ENCODE measurements at places on chromosomes 3 and 15.

DNA sequence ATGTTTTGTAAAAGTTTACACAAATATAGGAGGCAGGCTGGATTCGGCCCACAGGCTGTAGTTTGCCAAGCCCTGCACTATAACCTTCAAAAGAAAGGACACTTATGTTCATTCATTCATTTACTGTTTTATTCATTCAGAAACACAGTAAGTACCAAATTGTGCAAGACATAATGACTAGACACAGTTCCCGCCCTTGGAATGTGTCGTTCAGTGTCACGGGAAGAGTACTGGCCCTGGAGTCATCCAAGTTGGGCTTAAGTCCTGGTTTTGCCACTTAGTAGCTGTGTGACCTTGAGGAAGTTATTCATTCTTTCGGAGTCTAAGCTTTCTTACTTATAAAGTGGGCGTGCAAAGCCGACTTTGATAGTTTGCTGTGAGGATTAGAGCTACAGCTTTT lies 22.0 kb downstream of the COLQ start:
- no peak for DNase-seq

- DNase-seq: no peak
Observed at GRCh38 chr15:70936326-70936725, 43.7 kb downstream of the LRRC49 start.

- no peak for DNase-seq
Observed at GRCh38 chr3:54856271-54856670, 71.6 kb downstream of the LRTM1 start.

DNA sequence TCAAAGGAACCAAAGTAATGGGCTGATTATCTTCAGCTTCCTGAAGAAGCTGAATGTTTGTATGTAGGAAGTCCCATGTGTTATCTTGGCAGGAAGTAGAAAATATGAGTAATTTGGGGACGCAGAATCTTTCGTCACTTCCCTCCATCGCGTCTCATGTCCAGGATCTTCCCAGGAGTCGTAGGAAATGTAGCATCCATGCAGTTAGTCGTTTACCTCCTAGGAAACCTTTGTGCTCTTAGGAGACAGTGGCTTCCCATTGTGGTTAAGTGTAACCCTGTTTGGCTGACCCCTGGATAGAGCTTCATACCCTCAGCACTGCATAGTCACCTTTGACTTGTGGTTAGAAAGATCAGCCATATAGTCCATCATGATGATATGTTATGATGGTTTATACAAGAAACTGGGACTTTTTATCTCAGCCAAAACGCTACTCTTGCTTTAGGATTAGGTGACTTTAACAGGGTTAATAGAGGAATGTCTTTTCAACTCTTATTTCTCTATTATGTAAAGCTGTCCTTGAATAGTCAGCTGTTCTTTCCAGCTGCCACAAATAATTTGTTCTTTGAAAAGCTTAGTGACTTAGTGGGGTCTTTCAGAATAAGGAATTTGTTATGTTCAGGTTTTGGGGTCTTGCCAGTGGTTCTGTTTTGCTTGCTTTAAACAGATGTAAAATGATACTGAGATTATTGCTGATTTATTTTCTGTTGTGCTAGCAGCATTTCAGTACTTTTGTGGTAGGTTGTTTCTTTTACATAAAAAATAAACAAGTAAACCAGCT lies 92.2 kb downstream of the KLHL25 start:
- no peak for DNase-seq

DNA sequence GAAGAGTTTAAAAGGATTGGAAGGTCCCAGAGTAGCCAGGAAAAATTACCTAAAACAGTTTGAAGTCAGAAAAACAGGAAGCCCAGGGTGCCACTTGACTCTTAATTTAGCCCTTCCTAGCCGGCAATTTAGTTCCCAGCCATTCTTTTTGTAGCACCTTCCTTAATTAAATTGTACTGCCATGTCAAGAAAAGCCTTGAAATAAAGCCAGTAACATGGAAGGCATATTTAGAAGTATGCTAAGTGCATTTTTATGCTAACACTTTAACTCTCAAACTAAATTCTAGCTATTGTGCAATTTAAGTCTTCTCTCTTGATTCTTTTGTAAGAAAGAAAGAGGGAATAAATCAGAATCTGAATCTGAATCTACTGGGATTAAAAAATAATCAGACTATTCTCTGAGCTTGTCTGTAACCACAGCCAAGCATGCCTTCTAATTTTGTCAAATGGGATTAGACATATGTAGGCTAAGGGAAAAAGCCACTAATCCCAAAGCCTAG lies 43.2 kb downstream of the MAP3K13 start:
- no peak for DNase-seq

GRCh38 chr3:32952369-32953077 lies 1.1 kb downstream of the CCR4 start:
- DNase-seq: no peak

- DNase-seq: no peak
Observed at GRCh38 chr15:101407439-101407838, 82.1 kb downstream of the PCSK6 start.

DNA sequence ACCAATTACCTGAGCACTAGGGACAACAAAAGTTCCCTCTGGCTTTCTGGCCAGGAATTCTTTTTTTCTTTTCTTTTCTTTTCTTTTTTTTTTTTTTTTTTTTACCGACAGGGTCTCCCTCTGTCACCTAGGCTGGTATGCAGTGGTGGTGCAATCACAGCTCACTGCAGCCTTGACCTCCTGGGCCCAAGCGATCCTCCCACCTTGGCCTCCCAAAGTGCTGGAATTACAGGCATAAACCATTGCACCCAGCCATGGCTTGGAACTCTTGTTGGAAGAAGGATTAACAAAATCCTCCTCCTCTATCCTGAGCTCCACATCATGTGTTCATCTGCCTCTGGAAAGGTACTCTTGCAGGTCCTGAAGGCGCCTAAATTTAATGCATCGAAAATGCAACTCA lies 2.9 kb upstream of the LTF start:
- no peak for DNase-seq

DNA sequence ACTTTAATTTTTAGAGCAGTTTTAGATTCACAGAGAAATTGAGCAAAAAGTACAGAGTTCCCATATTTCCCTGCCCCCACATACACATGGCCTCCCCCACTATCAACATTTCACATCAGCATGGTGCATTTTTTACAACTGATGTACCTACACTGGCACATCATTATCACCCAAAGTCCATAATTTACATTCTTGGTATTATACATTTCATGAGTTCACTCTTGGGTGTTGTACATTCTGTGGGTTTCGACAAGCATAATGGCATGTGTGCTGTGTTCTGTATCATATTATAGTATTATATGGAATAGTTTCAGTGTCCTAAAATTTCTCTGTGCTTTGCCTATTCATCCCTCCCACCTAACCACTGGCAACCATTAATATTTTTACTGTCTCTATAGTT lies 419.8 kb upstream of the THBS1 start:
- DNase-seq: no peak

DNA sequence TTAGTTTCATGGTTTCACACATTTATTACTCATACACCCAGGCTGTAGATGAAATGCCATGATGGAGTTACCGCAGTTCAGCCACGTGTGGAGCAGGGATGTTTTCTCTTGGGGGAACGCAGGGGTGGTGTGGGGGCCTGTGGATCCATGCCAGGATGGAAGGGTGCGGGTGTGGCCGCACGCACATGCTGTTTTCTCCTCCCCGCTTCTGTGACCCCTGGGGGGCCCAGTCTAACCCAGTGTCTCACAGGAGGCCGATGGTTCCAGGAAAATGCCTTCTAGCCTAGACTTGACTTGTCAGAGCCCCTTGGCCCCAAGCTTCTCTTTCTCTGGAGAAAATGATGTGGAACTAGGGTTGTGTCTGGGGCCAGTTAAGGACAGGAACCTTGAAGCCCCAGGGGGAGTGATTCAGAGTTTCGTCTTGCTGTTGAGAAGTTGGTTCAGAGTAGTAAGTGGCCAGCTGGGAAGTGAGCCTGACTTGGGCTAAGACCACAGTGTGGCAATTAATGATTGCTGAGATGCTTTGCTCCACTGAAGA lies 240.4 kb upstream of the BHLHE40 start:
- DNase-seq: no peak

GRCh38 chr3:123667784-123668183 lies 82.9 kb upstream of the HACD2 start:
- DNase-seq: no peak

- no peak for DNase-seq
Observed at GRCh38 chr3:186882150-186882524, 39.6 kb downstream of the ADIPOQ start.

- no peak for DNase-seq
Observed at GRCh38 chr3:44001072-44001471, 240.6 kb upstream of the TOPAZ1 start.

GRCh38 chr3:14816359-14816758 lies 2.4 kb upstream of the FGD5 start:
- no peak for DNase-seq

DNA sequence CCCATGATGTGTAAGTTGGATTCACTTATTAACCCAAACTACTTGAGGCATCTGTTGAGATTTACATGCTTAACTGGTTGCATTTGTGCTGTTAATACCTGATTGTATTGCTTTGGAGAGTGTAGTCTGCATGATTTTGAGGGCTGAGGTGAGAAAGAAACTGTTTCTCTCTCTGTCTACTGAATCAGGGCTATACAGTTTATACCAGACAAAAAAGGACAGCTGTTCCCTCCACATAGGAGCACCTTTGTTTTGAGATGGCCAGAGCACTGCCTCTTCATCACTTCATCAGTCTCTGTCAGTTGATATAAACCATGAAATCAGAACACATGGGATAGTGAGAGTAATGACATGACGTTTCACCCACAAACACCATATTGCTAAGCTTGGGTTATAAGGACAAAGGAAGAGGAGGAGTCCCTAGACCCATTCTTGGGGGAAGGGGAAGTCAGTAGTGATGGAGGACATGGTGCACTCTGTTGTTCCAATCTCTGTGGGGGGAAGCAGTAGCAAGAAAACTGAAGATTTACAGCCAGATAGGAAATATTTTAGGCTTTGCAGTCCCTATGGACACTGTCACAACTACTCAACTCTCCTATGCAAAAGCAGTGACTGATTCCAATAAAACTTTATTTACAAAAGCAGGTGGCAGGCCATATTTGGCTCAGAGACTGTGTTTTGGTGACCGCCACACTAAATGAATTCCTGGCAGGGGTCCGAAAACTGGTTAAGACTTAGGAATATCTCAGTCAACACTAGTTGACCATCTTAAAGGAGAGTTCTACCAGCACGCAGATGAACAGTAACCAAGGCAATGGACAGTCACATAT lies 123.9 kb upstream of the NR2E3 start:
- no peak for DNase-seq

DNA sequence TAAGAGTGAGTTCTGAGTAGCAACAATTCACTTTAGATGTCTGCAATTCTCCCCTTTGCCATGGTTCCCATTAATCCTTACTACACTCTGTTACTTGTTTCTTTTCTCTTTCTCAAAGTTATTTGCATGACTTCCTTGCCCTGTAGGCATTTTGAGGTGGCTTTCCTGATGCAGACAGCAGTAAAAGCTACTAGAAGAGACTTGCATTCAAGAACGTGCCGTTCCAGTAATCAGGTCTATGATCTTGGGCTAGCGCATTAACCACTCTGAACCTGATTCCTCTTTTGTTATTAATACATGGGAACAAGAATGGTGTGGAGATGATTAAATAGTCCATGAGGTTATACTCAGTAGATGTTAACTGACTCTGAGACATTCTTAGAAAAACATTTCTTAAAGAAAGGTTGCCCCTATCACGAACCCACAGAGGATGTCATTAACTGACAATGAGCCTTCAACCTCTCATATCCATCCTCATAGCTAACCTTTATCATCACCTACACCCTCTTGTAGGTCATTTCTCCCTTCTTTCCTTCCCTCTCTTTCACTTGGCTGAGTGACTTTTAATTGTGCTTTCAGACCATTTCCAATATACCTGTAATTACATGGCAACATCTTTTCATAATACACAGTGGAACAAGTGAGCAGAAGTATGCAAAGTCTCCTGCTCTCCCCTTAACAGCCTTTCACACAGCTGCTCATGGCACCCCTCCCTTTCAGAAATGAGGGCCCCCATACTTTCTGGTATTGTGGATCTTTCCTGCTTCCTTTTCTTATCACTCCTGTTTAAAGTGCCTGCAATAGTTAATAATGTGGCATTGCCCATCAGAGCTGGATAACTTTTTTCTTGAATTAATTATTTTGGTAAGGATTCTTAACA lies 175.9 kb downstream of the CHST2 start:
- DNase-seq: no peak

- DNase-seq: no peak
Observed at GRCh38 chr3:149266736-149267135, 45.1 kb upstream of the CP start.

DNA sequence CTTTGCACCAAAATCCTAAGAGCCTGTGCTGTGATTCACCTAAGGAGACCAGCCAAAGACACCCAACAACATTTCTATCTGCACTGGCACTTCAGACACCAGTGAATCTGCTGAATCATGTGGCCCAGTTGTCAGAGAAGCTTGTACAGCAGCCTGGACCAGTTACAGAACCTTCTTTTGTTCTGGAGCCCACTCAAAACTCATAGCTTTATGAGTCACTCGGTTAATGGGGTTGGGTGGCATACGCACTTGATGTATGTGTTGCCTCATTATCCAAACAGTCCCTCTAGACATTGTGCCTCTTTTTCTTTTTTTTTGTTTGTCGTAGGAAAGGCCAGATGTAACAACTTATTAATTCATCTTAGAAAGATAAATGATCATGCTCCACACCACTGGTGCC lies 25.6 kb upstream of the GOLGA6L2 start:
- DNase-seq: peak; percentile 20

- DNase-seq: no peak
Observed at GRCh38 chr3:29747991-29748390, 467.1 kb downstream of the RBMS3 start.

DNA sequence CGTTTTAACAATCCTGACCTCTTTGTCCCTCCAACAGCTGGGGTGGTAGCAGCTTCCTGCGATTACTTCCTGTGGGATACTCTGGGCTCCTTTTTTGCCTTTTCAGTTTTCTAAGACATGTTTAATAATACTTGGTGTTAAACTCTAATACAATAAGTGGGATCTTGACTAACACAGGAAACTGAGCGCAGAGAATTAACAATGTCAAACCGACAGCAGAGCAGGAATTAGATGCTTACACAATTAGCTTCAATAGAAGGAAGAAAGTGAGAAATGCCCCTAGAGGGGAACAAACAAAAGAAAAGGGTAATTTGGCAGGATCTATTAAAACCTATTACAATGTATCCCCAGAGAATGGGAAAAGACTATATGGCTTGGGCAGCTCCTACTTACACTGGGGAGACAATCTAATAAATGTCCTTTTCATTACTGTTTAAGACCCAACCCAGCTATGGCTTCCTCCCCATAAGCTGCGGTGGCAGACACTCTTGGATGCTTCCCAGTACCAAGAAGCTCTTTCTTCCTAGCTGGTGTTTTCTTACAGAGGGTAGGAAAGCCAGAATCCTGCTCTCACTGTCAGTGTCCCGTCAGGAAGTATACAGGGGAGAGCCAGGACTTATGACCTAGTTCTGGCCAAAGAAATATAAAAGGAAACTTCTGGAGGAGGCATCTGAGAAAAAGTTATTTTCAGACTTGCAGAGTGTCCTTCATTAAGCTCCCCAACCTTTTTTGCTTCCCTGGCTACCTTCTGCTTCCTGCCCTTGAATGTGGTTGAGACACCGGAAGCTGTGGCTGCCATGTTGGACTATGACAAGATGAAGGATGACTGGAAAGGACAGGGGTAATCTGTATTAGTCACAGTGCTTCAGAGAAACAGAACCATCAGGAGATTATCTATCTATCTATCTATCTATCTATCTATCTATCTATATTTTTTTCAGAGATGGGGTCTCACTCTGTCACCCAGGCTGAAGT lies 194.1 kb upstream of the KBTBD8 start:
- DNase-seq: no peak
